CD4-positive, alpha-beta memory T cell (primary cell): ENCODE measurements at places on chromosomes 7 and 10.

DNA sequence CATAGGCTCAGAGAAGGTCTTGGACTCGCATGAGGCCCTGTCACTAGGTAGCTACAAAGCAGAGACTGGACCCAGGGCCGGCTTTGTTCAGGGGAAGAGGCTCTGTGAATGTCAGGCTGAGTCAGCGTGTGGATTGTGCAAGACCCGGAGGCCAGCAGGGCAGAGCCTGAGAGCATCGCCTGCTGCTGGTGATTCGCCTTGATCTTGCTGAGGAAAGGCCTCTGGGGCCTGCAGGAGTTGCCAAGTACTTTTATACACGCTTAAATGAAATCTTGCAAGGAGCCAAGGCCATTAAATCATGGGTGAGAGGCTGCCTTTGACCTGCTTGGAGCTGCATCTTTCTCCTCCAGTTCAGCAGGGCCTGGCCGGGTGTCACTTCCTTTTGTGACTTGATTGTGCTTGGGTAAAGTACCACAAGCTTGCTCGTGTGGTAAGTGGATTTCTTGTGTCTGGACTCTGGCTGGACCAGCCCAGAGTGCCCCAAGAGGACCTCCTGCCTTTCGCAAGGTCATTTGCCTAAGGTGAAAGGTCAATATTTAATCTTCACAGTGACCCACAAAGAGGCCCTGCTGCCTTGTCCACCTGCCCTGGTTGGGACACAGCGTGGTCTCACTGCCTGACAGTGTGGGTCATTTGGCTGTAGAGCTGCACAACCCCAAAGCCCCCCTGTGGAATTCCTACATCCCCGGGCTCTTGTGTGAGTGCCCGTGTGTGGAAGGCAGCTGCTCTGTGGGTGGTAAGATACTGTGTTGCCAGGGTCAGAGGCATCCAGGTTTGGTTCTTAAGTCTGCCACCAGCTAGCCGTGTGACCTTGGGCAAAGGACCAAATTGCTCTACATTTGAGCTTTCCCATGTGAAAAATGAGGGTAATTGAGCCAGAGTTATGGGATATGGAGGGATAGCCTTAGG, 38.6 kb upstream of the SH2D4B start:
- no peaks in the 10 kb centered on the region for H3K27me3 ChIP-seq
- peak overlapping the region; percentile 62 for H3K27ac ChIP-seq
- H3K4me3 ChIP-seq: peak overlapping the region; percentile 22

DNA sequence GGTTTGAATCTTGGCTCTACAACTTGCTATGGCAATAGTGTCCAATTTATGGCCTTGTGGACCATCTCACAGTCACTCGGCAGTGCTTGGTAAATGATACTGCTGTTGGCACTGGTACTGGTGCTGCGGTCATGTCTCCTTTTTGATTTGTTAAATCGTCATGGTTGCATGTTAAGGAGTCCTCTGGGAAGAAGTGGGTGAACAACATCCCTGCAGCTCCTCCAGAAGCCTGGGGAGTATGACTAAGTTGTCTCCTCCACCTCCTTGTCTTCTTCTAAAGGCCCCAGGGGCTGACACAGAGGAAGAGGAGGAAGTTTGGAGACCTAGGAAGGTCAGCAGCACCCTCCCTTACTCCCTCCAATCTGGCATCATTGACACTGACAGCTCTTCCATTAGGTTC, 8.5 kb downstream of the ITPRIP start:
- peak overlapping the region; percentile 11 for H3K4me3 ChIP-seq
- H3K4me1 ChIP-seq: peaks cover 100% of the 10 kb centered on the region
- H3K27me3 ChIP-seq: no peaks in the 10 kb centered on the region
- DNase-seq: no peak

- H3K36me3 ChIP-seq: no peaks in the 10 kb centered on the region
- H3K27me3 ChIP-seq: peaks cover 7% of the 10 kb centered on the region
- H3K4me3 ChIP-seq: no peak overlapping the region
- DNase-seq: peak; percentile 6
Observed at GRCh38 chr10:77165445-77166208, 472.0 kb downstream of the KCNMA1 start.

- H3K27me3 ChIP-seq: no peaks in the 10 kb centered on the region
- H3K4me3 ChIP-seq: no peak overlapping the region
- H3K4me1 ChIP-seq: no peaks in the 10 kb centered on the region
- peaks cover 14% of the 10 kb centered on the region for H3K36me3 ChIP-seq
- no peak for DNase-seq
- no peak overlapping the region for H3K27ac ChIP-seq
Observed at GRCh38 chr10:123044391-123044790, 35.6 kb downstream of the ACADSB start.

GRCh38 chr7:66189695-66190503, 15.2 kb upstream of the TPST1 start:
- H3K27ac ChIP-seq: no peak overlapping the region
- no peak for DNase-seq
- no peaks in the 10 kb centered on the region for H3K27me3 ChIP-seq

- no peaks in the 10 kb centered on the region for H3K27me3 ChIP-seq
- peak; percentile 35 for DNase-seq
- H3K4me3 ChIP-seq: no peak overlapping the region
- H3K4me1 ChIP-seq: peaks cover 49% of the 10 kb centered on the region
Observed at GRCh38 chr10:70575874-70576802, 26.4 kb downstream of the PRF1 start.

DNA sequence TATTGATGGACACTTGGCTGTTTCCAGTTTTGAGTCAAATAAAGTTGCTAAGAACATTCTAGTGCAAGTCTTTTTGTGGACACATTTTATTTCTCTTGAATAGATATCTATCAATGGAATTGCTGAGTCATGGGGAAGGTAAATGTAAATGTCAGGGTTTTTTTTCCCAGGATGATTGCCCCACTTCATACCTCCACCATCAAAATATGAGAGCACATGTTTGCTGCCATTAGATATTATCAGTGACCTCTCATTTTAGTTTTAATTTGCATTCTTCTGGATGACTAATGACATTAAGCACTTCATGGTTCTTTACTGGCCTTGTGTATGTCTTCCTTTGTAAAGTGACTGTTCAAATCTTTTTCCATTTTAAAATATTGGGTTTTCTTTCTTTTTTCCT, 45.7 kb downstream of the PAPSS2 start:
- no peaks in the 10 kb centered on the region for H3K36me3 ChIP-seq
- no peak for DNase-seq
- no peaks in the 10 kb centered on the region for H3K4me1 ChIP-seq
- H3K27me3 ChIP-seq: no peaks in the 10 kb centered on the region
- no peak overlapping the region for H3K4me3 ChIP-seq

- no peak for DNase-seq
- H3K27me3 ChIP-seq: no peaks in the 10 kb centered on the region
- H3K4me1 ChIP-seq: no peaks in the 10 kb centered on the region
- no peak overlapping the region for H3K27ac ChIP-seq
- no peaks in the 10 kb centered on the region for H3K36me3 ChIP-seq
Observed at GRCh38 chr7:86814661-86815379, 171.1 kb downstream of the GRM3 start.

GRCh38 chr7:86939197-86939814, 120.1 kb downstream of the ELAPOR2 start:
- H3K4me1 ChIP-seq: no peaks in the 10 kb centered on the region
- no peaks in the 10 kb centered on the region for H3K36me3 ChIP-seq
- H3K4me3 ChIP-seq: no peak overlapping the region

- no peaks in the 10 kb centered on the region for H3K4me1 ChIP-seq
- H3K36me3 ChIP-seq: peaks cover 4% of the 10 kb centered on the region
- DNase-seq: no peak
- H3K4me3 ChIP-seq: no peak overlapping the region
Observed at GRCh38 chr10:132706701-132707100, 79.2 kb downstream of the NKX6-2 start.

DNA sequence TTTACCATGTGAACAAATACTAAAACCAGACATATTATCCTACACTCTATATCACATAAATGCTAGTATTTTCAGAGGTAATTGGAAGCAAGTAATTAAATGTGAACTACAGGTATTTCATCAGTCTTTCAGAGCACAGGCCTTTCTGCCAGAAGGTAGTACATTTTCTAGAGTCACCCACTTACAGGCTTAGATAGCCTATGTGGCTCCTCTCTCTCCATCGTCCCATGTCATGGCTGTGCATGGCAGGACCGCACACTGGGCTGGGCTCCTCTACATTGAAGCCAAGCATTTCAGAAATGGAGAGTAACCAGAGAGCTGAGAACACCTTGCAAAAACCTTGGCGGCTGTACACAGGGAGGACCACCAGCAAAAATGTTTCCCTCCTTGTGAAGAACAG, 49.7 kb downstream of the GFRA1 start:
- DNase-seq: no peak
- H3K4me3 ChIP-seq: no peak overlapping the region
- H3K27ac ChIP-seq: no peak overlapping the region
- H3K4me1 ChIP-seq: no peaks in the 10 kb centered on the region
- H3K27me3 ChIP-seq: no peaks in the 10 kb centered on the region

DNA sequence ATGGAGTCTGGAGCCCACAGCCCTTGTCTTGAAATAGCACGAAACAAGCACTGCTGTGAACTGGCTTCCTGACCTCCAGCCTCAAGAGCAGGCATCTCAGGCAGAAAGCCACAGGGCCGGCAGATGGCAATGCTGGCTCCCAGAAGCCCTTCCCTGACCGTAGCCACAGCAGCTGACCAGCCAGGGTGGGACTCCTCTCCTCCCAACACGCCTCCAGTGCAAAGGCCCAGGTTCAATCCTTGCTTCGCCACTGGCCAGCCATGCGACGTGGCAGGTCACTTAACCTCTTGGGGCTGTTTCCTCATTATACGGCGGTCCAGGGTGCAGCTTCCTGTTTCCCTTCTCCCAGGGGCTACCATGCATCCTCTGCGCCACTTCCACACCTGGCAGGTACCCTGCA, 12.8 kb downstream of the PRKAG2 start:
- no peaks in the 10 kb centered on the region for H3K4me1 ChIP-seq
- no peaks in the 10 kb centered on the region for H3K27me3 ChIP-seq
- DNase-seq: no peak
- H3K27ac ChIP-seq: no peak overlapping the region
- H3K4me3 ChIP-seq: no peak overlapping the region

- no peak overlapping the region for H3K27ac ChIP-seq
- no peak overlapping the region for H3K4me3 ChIP-seq
- no peak for DNase-seq
- no peaks in the 10 kb centered on the region for H3K27me3 ChIP-seq
- peaks cover 2% of the 10 kb centered on the region for H3K36me3 ChIP-seq
Observed at GRCh38 chr7:123712619-123713018, 36.2 kb downstream of the WASL start.

DNA sequence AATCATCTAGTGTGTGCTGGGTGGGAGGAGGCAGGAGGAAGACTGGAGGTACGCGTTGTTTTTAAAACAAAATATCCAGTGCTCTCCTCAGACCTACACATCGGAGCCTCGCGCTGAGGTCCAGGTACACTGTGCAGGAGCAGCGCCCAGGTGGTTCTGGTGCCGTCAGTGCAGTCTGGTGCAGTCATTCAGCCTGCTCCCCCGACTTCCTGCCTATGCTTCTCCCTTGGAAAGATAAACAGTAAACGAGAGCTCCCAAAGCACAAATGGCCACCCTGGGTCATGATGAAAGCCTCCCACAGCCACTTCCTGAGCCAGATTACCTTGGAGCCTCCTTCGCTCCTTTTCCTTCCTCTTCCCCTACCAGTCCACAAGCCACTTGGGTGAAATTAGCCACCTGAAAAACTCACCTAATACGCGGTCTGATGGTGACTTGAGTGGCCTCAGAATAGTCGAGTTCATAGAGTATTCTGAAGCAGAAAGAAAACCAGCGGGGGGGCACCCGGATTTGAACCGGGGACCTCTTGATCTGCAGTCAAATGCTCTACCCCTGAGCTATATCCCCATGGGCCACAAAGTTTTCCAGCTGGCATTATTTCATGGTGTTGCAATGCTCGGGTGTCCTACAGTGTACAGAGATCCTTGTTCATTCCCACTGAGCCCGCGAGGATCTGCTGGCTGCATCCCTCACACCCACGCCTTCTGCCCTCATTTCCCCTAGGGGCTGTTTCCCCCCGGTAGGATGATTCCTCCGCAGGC, 82.5 kb downstream of the ZNF467 start:
- H3K27ac ChIP-seq: no peak overlapping the region
- H3K27me3 ChIP-seq: peaks cover 20% of the 10 kb centered on the region
- DNase-seq: no peak
- no peaks in the 10 kb centered on the region for H3K4me1 ChIP-seq
- H3K36me3 ChIP-seq: no peaks in the 10 kb centered on the region

- peaks cover 20% of the 10 kb centered on the region for H3K4me1 ChIP-seq
- peak overlapping the region; percentile 79 for H3K27ac ChIP-seq
- peaks cover 11% of the 10 kb centered on the region for H3K36me3 ChIP-seq
- H3K4me3 ChIP-seq: peak overlapping the region; percentile 73
- DNase-seq: no peak
Observed at GRCh38 chr7:50450590-50451032, 461 bp upstream of the FIGNL1 start.

GRCh38 chr7:5284304-5285281, 1.9 kb downstream of the SLC29A4 start:
- DNase-seq: no peak
- no peaks in the 10 kb centered on the region for H3K27me3 ChIP-seq
- no peak overlapping the region for H3K4me3 ChIP-seq
- peaks cover 5% of the 10 kb centered on the region for H3K4me1 ChIP-seq
- no peaks in the 10 kb centered on the region for H3K36me3 ChIP-seq
- no peak overlapping the region for H3K27ac ChIP-seq

DNA sequence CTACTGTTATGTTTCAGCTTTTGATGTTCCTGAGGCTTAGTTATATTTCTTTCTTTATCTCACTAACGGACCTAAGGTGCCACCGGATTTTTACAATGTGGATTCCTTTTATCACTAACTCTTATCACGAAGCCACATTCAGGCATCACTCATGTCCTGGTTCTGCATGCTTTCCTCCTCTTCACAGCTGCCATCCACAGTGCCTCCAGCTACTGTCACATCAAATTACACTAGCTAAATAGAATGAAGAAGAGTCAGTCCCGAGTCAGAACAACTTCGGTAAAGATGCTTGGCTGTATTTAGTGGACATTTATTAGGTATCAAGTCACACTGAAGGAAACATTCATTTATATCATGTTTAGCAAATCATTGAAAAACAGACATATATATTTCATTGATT, 153.2 kb downstream of the NEBL start:
- no peaks in the 10 kb centered on the region for H3K36me3 ChIP-seq
- no peak for DNase-seq
- no peak overlapping the region for H3K4me3 ChIP-seq
- H3K27ac ChIP-seq: no peak overlapping the region
- no peaks in the 10 kb centered on the region for H3K4me1 ChIP-seq

GRCh38 chr10:132148261-132149251, 38.2 kb upstream of the DPYSL4 start:
- no peak overlapping the region for H3K4me3 ChIP-seq
- no peak overlapping the region for H3K27ac ChIP-seq
- H3K27me3 ChIP-seq: no peaks in the 10 kb centered on the region
- H3K4me1 ChIP-seq: no peaks in the 10 kb centered on the region
- H3K36me3 ChIP-seq: no peaks in the 10 kb centered on the region
